NCI-H1436 treated with DMSO at 0.1 percent for 48 hours (cell line): ENCODE measurements at places on chromosomes 2 and 18.

DNA sequence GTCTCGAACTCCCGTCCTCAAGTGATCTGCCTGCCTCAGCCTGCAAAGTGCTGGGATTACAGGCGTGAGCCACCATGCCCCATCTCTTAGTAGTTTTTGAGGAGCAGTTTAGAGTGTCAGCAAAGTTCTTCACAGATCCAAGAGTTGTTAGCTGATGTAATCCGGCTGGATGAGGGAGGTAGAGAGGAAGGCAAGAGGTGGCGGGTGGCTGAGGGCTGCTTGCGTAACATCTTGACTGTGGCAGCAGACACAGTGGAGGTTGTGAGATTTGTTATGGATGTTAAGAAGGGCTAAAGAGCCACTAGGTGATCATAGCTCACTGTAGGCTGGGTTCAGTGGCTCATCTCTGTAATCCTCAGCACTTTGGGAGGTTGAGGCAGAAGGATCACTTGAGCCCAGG is 19.5 kb upstream of the FAM136A start:
- DNase-seq = no peak

DNA sequence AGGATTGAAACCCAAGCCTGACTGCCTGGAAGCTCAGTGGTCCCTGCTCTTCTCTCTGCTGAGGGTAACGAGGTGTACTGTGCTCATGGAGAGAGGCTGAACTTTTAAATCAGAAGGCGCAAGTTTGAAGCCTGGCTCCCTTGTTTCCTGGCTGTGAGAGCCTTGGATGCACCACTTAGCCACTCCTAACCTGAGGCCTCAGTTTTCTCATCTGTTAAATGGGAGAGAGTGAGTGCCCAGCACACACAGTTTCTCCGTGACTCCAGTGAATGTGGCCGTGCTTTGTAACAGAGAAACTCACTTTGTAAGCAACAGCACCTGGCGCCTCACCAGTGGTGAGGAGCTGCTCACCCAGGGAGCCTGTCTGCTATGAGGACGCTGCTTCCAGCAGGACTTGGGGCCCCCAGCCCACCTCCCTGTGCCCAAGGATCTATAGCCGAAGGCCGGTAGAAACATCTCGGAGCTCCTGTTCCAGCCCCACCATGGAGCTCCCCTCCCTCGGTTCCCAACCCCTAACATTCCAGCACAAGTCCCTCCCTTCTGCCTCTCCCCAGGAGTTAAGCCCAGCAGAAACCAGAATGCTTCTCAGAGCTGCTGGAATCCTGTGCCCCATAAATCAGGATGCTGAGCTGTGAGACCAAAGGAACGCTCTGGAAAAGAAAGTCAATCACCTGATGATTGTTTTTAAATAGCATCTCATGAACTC is 20.3 kb upstream of the KCNK3 start:
- no peak for DNase-seq

GRCh38 chr2:99624677-99625076 is 134.9 kb upstream of the REV1 start:
- no peak for DNase-seq

- DNase-seq = no peak
Measured at GRCh38 chr2:134335601-134336000, 81.7 kb downstream of the MGAT5 start.

GRCh38 chr18:35818353-35818667 is 154.2 kb upstream of the RMP24 start:
- no peak for DNase-seq

- DNase-seq = no peak
Measured at GRCh38 chr2:19104503-19104902, 253.9 kb downstream of the OSR1 start.

GRCh38 chr18:75208836-75209128 is 157 bp downstream of the PTGR3 start:
- no peak for DNase-seq

GRCh38 chr2:161223139-161223732 is 63.0 kb downstream of the TANK start:
- no peak for DNase-seq

GRCh38 chr2:166536111-166536510 is 42.1 kb upstream of the SCN7A start:
- no peak for DNase-seq

DNA sequence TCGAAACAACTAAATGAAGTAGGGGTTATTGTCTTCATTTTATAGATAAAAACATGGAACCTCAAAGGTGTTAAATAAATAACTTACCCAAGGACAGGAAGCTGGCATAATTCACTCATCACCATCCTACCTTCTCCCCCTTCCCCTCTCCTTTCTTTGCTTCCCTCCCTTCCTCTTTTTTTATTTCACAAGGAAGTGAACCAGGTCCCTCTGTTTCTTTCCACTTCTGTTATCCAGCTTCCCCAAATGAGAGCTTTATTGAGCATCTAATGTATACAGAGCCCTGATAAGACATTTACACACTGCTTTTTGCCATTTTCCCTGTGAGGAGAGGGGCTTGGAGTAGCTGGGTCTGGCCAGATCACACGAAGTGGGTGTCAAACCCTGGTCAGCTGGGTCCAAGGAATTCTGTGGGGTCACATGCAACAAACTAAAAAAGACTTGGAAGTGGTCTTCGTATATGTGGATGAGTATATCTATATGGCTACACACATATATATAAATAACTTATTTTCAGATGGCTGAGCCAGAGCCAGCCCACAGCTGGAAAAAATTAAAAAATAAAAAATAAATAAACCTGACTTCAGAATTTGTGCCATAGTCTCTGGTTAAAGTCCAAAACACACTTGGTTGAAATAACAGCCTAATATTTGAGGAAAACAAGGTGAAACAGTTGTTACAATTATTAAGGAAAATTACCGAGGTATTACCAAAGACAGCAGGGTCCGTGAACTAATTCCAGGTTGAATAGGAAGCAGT is 49.3 kb upstream of the FOSL2 start:
- no peak for DNase-seq

- DNase-seq = no peak
Measured at GRCh38 chr2:179137200-179137759, 87.3 kb upstream of the CCDC141 start.
